ENCODE measurements at places on chromosomes 7 and 10. TPM values are rescaled to one million over a fixed set of nuclear protein-coding genes. Genes with fewer than 3 reads are reported as not detected.

GRCh38 chr10:112963835-112964234 lies 13.8 kb downstream of the TCF7L2 start:
- peaks cover 15% of the 10 kb centered on the region for H3K4me1 ChIP-seq
- H3K4me3 ChIP-seq: no peak overlapping the region
- H3K36me3 ChIP-seq: no peaks in the 10 kb centered on the region
- peak; percentile 48 for DNase-seq
- H3K27me3 ChIP-seq: no peaks in the 10 kb centered on the region
- peak overlapping the region; percentile 9 for H3K27ac ChIP-seq

- peaks cover 12% of the 10 kb centered on the region for H3K4me1 ChIP-seq
- H3K36me3 ChIP-seq: no peaks in the 10 kb centered on the region
- H3K27me3 ChIP-seq: no peaks in the 10 kb centered on the region
- peak overlapping the region; percentile 85 for H3K4me3 ChIP-seq
These were observed 1.2 kb downstream of the PIP4K2A start for GRCh38 chr10:22712956-22713852.

- no peaks in the 10 kb centered on the region for H3K36me3 ChIP-seq
- no peak overlapping the region for H3K27ac ChIP-seq
- H3K4me3 ChIP-seq: no peak overlapping the region
- no peaks in the 10 kb centered on the region for H3K27me3 ChIP-seq
These were observed 12.9 kb downstream of the HTRA1 start for GRCh38 chr10:122474131-122474818.

DNA sequence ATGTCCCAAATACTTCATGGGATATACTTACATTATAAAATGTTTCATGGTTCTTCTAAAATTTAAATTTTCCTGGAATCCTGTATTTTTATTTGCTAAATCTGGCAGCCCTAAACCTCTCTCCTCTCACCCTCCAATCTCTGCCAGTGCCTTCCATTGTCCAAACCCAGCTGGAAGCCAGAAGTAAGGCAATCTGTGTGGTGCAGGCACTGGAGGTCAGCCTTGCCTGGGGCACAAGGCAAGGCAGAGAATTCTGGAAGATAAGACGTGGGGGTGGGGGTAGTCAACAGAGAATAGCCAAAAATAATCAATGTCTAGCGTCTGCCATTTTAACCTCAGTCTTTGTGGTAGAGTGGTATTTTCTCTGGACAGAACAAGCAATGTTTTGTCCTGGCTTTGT lies 381.7 kb downstream of the GPAM start:
- no peaks in the 10 kb centered on the region for H3K4me1 ChIP-seq
- no peak overlapping the region for H3K27ac ChIP-seq
- no peak for DNase-seq
- H3K4me3 ChIP-seq: no peak overlapping the region
- H3K36me3 ChIP-seq: no peaks in the 10 kb centered on the region
- no peaks in the 10 kb centered on the region for H3K27me3 ChIP-seq

DNA sequence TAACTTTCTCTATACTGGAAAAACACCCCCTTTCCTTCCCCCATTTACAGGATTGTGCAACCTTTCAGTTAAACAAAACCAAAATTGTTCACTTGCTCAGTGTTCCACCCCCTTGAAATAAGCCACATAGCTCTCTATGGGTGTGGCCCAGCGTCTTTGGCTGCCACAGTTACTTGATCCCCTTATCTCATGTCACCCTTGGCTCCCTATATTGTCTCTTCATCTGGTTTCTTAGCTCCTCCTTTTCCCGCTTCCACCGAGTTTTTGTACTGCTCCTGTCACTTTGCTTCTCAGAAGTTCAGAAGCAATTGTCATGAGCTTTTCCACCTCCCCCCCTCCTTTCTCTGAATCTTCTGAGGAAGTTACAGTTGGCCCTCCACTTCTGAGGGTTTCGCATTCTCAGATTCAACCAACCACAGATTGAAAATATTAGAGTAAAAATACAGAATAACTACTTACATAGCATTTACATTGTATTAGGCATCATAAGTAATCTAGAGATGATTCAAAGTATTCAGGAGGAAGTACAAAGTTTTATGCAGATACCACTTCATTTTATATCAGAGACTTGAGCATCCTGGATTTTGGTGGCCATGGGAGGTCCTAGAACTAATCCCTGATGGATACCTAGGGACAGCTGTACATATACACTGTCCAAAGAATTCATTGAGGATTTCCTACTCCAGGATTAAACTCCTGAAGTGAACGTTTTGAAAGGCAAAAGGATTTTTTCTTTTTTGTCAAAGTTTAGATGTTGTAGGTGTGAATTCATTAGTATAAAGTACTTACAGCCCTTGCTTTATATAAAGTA lies 60.4 kb downstream of the ADD3 start:
- H3K4me1 ChIP-seq: 0 out of 2 replicates have a peak, but pooled peaks cover 11% of the 10 kb centered on the region
- H3K27me3 ChIP-seq: no peaks in the 10 kb centered on the region
- DNase-seq: peak; percentile 36
- H3K27ac ChIP-seq: no peak overlapping the region
- H3K4me3 ChIP-seq: no peak overlapping the region
- H3K36me3 ChIP-seq: no peaks in the 10 kb centered on the region

DNA sequence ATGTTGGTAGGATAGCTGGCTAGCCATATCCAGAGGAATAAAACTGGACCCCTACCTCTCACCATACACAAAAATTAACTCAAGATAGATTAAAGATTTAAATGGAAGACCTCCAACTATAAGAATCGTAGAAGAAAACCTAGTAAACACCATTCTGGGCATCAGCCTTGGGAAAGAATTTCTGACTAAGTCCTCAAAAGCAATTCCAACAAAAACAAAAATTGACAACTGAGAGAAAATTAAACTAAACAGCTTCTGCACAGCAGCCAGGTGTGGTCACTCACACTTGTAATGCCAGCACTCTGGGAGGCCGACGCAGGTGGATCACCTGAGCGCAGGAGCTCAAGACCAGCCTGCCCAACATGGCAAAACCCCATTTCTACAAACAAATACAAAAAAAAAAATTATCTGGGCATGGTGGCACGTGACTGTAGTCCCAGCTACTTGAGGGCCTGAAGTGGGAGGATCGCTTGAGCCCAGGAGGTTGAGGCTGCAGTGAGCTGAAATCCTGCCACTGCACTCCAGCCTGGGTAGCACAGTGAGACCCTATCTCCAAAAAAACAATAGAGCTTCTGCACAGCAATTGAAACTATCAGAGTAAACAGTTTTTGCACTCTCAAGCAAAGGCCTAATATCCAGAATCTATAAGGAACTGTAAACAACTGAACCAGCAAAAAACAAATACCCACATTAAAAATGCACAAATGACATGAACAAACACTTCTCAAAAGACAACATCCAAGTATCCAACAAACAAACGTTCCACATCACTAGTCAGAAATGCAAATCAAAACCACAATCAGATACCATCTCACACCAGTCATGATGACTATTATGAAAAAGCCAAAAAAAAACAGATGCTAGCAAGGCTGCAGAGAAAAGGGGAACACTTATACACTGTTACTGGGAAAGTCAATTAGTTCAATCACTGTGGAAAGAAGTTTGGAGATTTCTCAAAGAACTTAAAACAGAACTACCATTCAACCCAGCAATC lies 4.8 kb downstream of the CRPPA start:
- H3K27ac ChIP-seq: peak overlapping the region; percentile 71
- DNase-seq: peak; percentile 58
- no peak overlapping the region for H3K4me3 ChIP-seq
- H3K4me1 ChIP-seq: peaks cover 39% of the 10 kb centered on the region
- no peaks in the 10 kb centered on the region for H3K36me3 ChIP-seq

DNA sequence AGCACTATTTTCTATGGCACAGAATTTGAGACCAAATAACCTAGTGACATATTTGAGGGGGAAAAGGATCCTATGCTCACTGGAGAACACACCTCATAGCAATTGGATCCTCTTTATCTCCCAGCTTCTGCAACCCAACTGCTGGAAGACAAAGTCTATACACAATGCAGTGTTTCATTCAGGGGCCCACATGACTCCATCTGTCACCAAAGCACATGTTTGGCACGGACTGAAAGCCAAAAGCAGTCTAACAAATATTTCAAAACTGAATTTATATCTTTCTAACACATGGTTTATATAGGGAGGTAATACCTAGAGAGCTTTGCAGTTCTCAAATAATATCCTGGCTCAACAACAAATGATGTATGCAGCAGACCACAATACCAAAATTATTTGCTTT lies 39.2 kb downstream of the ADAM12 start:
- no peak for DNase-seq
- no peaks in the 10 kb centered on the region for H3K36me3 ChIP-seq
- H3K27me3 ChIP-seq: no peaks in the 10 kb centered on the region
- H3K4me1 ChIP-seq: peaks cover 13% of the 10 kb centered on the region
- no peak overlapping the region for H3K4me3 ChIP-seq

- no peak overlapping the region for H3K4me3 ChIP-seq
- no peak for DNase-seq
- no peaks in the 10 kb centered on the region for H3K27me3 ChIP-seq
- no peak overlapping the region for H3K27ac ChIP-seq
- no peaks in the 10 kb centered on the region for H3K36me3 ChIP-seq
These were observed 270.5 kb downstream of the CCDC3 start for GRCh38 chr10:12730809-12731519.

DNA sequence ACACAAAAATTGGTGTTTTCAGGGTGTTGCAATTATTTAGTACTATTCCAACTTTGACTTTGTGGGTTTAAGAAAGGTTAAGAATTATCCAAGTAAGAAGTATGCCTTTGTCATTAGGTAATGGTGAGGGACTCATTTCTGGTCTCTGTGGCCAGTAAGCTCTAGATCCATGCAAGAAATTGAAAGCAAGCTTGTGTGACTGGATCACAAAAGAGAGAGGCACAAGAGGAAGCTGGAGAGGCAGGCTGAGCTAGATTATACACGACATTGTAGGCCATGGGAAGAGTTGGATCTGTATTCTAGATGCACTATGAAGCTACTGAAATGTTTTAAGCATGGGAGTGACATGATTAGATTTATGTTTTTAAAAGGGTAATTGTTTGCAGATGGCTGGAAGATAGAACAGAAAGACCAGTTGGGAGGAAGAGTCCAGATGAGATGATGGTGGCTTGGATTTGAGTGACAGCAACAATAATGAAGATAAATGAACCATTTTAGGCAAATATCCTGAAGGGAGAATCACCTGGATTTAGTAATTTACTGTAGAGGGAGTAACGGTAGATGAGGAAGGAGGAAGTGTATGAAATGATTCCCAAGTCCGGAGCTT lies 50.0 kb downstream of the CALD1 start:
- H3K4me1 ChIP-seq: no peaks in the 10 kb centered on the region
- H3K4me3 ChIP-seq: no peak overlapping the region
- DNase-seq: no peak
- no peaks in the 10 kb centered on the region for H3K36me3 ChIP-seq

GRCh38 chr7:68929781-68930261 lies 668.5 kb upstream of the AUTS2 start:
- H3K36me3 ChIP-seq: no peaks in the 10 kb centered on the region
- H3K27me3 ChIP-seq: no peaks in the 10 kb centered on the region
- no peaks in the 10 kb centered on the region for H3K4me1 ChIP-seq
- DNase-seq: no peak
- no peak overlapping the region for H3K4me3 ChIP-seq

DNA sequence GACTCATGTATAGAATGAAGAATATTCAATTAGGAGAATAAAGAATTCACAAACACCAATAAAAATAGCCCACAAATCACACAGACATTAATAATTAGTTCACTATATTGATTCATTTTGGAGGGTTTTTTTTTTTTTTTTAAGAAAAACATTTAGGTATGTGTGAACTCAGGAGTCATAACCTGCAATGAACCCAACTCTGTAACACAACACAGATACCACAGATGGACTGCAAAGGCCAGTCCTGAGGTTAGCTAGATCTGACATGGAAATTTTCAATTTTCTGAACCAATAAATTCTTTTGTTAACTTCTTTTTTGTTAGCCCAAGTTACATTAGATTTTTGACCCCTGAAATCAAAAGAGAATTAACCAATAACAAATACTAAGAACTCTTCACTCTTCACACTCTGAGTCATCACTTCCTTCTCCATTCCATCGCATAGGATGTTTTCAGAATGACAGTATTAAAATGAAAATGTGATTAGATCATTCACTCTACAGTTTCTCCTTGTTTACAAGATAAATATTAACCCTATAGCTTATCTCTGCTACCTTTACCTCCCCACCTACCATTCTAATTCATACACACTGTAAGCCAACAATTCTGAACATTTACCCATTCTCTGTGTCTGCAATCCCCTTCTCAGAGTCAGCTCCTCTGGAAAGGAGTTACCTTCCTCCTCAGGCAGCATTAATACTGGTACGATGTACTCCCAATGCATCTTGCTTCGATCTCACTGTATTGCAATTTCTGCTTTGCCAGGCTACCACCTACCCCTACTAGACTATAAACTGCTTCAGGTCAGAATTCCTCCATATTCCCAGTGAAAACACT lies 141.5 kb downstream of the LRRN3 start:
- no peaks in the 10 kb centered on the region for H3K36me3 ChIP-seq
- no peak for DNase-seq
- peaks cover 14% of the 10 kb centered on the region for H3K4me1 ChIP-seq

Gene NUTM2A
- total RNA-seq: 1.5 TPM
